ENCODE measurements at places on chromosomes 11 and 22.

GRCh38 chr11:130490682-130491449 lies 42.4 kb downstream of the ADAMTS15 start:
- DNase-seq: no peak

DNA sequence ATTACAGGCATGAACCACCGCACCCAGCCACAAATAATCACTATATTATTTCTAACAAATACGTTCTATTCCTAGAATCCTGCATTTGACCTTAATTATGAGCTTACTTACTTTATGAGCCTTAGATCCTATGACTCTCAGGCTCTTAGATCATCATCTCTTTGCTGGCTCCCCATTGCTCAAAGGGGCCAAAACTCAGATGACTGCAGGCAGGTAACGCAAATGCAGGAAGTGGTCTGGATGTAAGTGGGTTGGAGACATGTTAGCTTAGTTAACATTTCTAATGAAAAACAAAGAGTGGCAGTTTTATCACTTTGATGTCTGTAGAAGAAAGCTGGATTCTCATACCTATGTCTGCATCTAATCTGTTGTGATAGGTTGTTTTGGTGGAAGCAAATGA lies 23.4 kb downstream of the CCDC81 start:
- DNase-seq: no peak

- no peak for DNase-seq
Measured at GRCh38 chr11:64444838-64445441, 86.0 kb downstream of the RPS6KA4 start.

GRCh38 chr11:79486242-79486984 lies 45.6 kb upstream of the TENM4 start:
- no peak for DNase-seq

GRCh38 chr11:21710809-21711208 lies 482.1 kb upstream of the ANO5 start:
- no peak for DNase-seq

Measured in stimulated activated CD8-positive, alpha-beta memory T cell treated with anti-CD3 and anti-CD28 coated beads, Interleukin-7, amount 100 ng/mL, for 48 hours (primary cell).